ENCODE measurements at places on chromosomes 12 and 14. TPM values are rescaled to one million over a fixed set of nuclear protein-coding genes. Genes with fewer than 3 reads are reported as not detected.
A peak's percentile ranks its signal among the peaks of the same experiment; 100 is the strongest.

VDR gene
- total RNA-seq, result 9.8 TPM

GNB3 gene
- total RNA-seq, result 1.3 TPM

FAM181A gene
- not detected for total RNA-seq

FGF23 gene
- not detected for total RNA-seq

NOXRED1 gene
- 0.26 TPM for total RNA-seq

STYK1 gene
- total RNA-seq, result not detected

STRN3 gene
- 88.2 TPM for total RNA-seq

DNA sequence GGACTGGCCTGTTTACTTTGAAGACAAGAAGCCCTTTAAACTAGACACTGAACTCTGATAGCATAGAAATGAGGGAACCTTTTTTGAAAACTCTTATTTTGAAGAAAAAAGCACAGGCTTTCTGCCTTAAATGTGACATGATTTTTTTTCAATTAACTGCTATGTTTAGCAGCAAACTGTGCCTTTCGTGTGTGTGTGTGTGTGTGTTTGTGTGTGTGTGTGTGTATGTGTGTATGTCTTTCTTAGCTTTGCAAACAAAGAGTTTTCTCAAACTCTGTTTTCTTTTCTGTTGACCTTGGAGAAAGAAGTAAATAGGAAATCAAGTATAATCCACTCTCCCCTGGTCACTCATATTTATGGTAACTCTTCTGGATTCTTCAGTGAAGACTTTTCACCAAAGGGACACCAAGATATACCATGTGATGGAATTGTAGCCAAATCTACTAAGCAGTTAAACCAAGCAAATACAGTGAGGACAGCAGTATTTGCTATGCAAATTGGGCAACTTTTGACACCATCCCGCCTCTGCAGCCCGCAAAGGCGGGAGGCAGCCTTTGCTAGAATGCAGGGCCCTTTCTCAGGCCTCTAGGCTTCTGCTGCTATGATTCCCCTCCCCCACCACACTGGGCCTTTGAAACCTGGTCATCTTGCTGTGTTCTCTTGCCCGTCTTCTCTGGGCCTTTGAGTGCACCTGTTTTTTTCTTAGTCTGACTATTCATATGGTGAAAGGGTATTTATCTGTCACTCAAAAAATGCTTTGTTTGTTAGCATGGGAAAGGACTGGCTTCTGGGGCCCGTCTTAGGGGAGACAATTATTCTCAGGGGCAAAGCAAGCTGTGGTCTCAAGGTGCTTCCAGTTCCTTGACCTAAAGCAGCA is 107.9 kb downstream of the MYRFL start:
- no peaks in the 10 kb centered on the region for H3K4me1 ChIP-seq
- no peaks in the 10 kb centered on the region for H3K27me3 ChIP-seq
- no peak overlapping the region for H3K4me3 ChIP-seq
- H3K27ac ChIP-seq, result no peak overlapping the region

DNA sequence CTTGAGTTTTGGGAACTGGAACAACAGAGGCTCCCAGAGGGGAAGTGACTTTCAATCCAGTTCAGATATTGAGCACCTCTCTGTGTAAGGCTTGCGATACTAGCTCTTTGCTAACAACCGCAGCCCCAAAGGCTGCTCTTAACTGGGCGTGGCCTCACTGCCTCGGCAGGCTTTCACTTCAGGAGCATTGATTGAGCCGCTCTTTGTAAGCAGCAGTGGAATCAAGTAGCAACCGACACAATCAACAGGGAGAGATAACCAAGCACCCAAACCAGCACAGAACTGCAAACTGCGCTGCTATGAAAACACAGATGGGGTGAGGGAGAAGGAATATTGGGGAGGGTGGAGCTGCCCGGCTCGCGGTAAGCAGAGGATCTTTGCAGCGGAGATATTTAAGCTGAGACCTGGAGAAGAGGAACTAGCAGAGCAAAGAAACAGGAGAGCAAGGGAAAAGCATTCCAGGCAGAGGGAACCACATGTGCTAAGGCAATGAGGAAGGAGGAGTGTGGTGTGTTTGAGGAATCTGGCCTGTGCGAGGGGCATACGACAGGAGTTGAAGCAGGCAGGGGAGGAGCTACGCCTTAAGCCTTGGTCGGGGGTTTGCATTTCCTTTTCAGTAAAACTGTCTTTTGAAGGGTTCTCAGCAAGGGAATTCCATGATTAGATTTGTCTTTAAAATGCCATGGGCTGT is 17.3 kb upstream of the YY1 start:
- H3K4me1 ChIP-seq, result peaks cover 7% of the 10 kb centered on the region
- DNase-seq, result peak; percentile 67
- no peaks in the 10 kb centered on the region for H3K36me3 ChIP-seq
- H3K27ac ChIP-seq, result peak overlapping the region; percentile 66
- H3K4me3 ChIP-seq, result peak overlapping the region; percentile 58

- DNase-seq, result no peak
- peaks cover 3% of the 10 kb centered on the region for H3K36me3 ChIP-seq
- H3K27me3 ChIP-seq, result no peaks in the 10 kb centered on the region
- H3K4me3 ChIP-seq, result no peak overlapping the region
- H3K27ac ChIP-seq, result no peak overlapping the region
- no peaks in the 10 kb centered on the region for H3K4me1 ChIP-seq
These were observed 25.5 kb downstream of the SPTLC2 start for GRCh38 chr14:77590845-77591485.

DNA sequence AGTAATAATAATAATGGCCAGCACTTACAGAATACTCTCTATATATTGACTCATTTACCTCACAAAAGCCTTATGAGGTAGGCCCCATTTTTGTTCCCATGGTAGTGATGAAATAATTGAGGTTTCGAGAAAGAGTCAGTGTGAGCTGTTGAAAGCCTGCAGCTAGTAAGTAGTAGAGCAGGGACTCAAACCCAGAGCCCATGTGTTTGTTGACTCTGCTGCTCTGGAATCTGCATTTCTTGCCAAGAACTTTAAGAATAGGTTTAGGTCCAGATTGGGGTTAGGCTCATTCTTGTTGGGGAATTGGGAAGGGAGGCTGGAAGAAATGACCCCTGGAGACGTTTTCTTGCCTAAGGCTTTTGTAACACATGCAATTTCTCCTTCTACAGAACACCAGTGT is 27.9 kb downstream of the DYRK4 start:
- H3K27ac ChIP-seq, result no peak overlapping the region
- H3K27me3 ChIP-seq, result peaks cover 3% of the 10 kb centered on the region
- DNase-seq, result no peak
- H3K36me3 ChIP-seq, result no peaks in the 10 kb centered on the region
- no peaks in the 10 kb centered on the region for H3K4me1 ChIP-seq

DNA sequence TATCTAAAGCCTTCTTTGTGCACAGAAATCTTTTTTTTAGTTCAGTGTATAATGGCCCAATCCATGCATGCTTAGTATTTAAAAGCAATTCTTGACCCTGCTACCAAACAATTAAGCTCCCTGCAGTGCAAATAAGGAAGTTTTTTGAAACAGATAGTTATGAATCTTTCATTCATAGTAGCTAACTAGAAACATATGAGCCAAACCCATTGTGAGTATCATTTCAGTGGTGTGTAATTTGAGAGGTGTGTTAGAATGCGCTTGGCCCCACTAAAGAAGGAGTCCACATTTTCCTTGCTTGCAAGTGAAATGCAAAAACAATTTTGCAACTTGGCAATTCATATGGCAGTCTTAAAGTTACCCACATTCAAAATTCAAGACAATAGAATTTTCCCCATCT is 14.4 kb downstream of the EPS8 start:
- no peak overlapping the region for H3K27ac ChIP-seq
- peaks cover 7% of the 10 kb centered on the region for H3K4me1 ChIP-seq
- DNase-seq, result peak; percentile 75
- H3K27me3 ChIP-seq, result no peaks in the 10 kb centered on the region

DNA sequence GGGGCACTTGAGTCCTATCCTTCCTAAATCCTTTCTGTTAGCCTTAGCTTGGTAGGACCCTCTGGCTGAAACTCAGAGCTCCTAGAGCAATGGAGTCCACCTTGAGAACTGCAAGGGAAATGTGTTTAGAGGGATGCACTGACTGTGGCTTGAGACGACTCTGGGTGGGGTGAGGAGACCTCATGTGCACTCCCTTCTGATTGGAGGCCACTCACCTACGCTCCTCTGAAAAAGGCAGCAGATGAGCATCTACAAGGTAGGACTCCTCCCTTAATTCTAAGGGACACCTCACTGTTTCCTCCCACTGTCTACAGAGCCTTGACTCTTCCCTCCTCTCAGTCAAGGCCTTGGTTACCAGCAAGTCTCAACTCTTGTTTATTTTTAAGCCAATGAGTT is 1.0 kb downstream of the MAP3K12 start:
- peaks cover 4% of the 10 kb centered on the region for H3K36me3 ChIP-seq
- H3K27ac ChIP-seq, result no peak overlapping the region
- no peaks in the 10 kb centered on the region for H3K27me3 ChIP-seq
- peak overlapping the region; percentile 33 for H3K4me3 ChIP-seq
- DNase-seq, result no peak

DNA sequence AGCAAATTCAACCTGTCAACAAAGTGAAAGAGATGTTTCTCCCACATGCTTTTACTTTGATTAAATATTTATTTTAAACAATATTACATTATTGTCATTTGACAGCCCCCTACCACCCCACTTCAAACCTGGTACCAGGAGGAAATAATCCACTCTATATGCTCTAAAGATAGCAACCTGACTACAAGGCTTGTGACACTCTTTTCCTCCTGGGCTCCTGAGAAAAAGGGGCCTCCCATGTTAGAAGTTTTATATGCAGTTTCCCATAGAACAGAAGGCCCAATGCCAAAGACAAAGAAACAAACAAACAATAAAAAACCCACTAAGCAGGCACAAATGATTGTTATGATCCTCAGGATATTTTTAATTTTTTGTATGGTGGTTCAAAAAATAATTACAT is 73.6 kb downstream of the RPS29 start:
- H3K27me3 ChIP-seq, result no peaks in the 10 kb centered on the region
- DNase-seq, result no peak
- no peak overlapping the region for H3K4me3 ChIP-seq

GRCh38 chr12:6193853-6194815 is 6.1 kb upstream of the CD9 start:
- H3K27me3 ChIP-seq, result peaks cover 2% of the 10 kb centered on the region
- no peak overlapping the region for H3K4me3 ChIP-seq
- DNase-seq, result no peak
- H3K4me1 ChIP-seq, result peaks cover 4% of the 10 kb centered on the region
- H3K27ac ChIP-seq, result no peak overlapping the region

GRCh38 chr14:59305836-59306555 is 117.5 kb downstream of the DAAM1 start:
- no peaks in the 10 kb centered on the region for H3K36me3 ChIP-seq
- H3K27ac ChIP-seq, result no peak overlapping the region
- H3K27me3 ChIP-seq, result no peaks in the 10 kb centered on the region
- H3K4me1 ChIP-seq, result peaks cover 18% of the 10 kb centered on the region

DNA sequence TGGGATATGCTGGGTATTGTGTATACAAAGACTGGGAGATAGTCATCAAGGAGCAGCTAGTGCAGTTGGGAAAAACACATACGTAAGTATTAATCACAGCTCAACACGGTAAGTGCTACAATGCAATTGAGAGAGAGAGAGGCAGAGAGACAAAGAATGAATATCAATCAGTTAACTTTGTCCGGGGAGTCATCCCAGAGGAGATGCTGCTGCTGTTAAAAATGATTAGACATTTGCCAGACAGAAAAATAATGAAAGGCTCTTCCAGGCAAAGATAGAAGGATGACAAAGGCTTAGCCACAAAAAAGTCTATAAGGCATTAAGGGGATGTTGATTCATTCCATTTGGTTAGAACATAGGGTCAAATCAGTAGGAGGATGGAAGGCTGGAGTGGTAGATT is 45.1 kb downstream of the AKAP6 start:
- peaks cover 9% of the 10 kb centered on the region for H3K4me1 ChIP-seq
- no peak overlapping the region for H3K27ac ChIP-seq
- DNase-seq, result peak; percentile 84
- no peak overlapping the region for H3K4me3 ChIP-seq
- no peaks in the 10 kb centered on the region for H3K27me3 ChIP-seq
- H3K36me3 ChIP-seq, result no peaks in the 10 kb centered on the region

DNA sequence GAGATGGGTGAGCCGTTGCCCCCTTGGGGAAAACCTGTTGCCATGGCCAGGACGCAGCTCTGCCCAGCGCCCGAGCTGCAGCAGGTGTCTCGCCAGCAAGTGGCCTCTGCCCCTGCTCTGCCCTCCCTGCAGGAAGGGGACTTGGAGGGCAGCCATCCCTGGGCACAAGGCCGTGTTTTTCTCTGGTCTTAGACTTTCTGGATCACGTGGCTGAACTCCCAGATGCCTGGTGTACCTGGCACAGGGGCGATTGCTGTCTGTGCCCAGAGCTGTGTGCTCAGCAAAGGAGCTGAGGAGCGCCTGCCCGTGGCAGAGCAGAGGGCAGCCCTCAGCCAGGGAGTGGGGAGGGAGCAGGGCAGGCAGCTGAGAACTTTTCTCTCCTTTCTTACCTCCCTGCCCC is 38.0 kb downstream of the TMEM63C start:
- H3K4me1 ChIP-seq, result no peaks in the 10 kb centered on the region
- H3K27ac ChIP-seq, result no peak overlapping the region
- H3K4me3 ChIP-seq, result no peak overlapping the region
- no peak for DNase-seq
- no peaks in the 10 kb centered on the region for H3K27me3 ChIP-seq

GRCh38 chr14:44404599-44404998 is 102.5 kb downstream of the FSCB start:
- H3K4me3 ChIP-seq, result no peak overlapping the region
- no peaks in the 10 kb centered on the region for H3K36me3 ChIP-seq
- no peaks in the 10 kb centered on the region for H3K27me3 ChIP-seq
- H3K4me1 ChIP-seq, result no peaks in the 10 kb centered on the region
- no peak for DNase-seq
- H3K27ac ChIP-seq, result no peak overlapping the region

DNA sequence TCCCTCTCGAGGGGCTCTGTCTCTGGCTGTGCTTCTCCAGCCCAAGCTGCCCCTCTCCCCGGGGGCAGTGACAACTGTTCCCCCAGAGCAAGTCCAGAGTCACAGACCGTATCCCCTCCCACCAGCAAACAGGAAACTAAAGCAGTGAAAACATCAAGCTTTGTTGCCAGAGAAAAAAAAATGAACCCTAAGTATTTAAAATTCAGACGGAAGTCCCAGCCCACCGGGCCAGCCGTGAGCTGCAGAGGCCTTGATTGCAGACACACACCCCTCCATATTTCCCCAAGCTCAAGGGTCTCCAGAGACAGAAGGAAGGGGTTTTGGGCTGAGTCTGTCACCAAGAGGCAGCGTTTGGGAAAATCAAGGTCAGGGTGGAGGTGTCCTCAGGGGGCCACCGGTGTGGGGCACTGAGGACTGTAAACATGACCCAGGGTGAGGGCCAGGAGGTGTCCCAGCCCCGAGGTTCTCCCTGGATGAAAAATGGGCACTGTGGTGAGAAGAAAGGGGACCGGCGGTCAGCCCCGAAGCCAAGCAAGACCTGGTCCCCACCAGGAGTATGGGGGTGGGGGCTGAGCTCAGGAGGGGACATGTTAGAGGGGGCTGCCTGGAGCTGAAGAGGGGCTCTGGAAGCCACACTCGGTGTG is 7.7 kb downstream of the PHETA1 start:
- H3K27me3 ChIP-seq, result no peaks in the 10 kb centered on the region
- peaks cover 4% of the 10 kb centered on the region for H3K36me3 ChIP-seq
- H3K4me3 ChIP-seq, result no peak overlapping the region
- no peak overlapping the region for H3K27ac ChIP-seq
- no peak for DNase-seq

- H3K36me3 ChIP-seq, result no peaks in the 10 kb centered on the region
- H3K4me1 ChIP-seq, result no peaks in the 10 kb centered on the region
- no peaks in the 10 kb centered on the region for H3K27me3 ChIP-seq
- H3K4me3 ChIP-seq, result no peak overlapping the region
These were observed 283.3 kb upstream of the PWP1 start for GRCh38 chr12:107402041-107403022.

- peak; percentile 7 for DNase-seq
- no peaks in the 10 kb centered on the region for H3K4me1 ChIP-seq
- no peaks in the 10 kb centered on the region for H3K27me3 ChIP-seq
These were observed 97.7 kb downstream of the PPM1A start for GRCh38 chr14:60346706-60347105.

GRCh38 chr12:78402366-78403134 is 462.0 kb upstream of the SYT1 start:
- H3K27me3 ChIP-seq, result no peaks in the 10 kb centered on the region
- no peak overlapping the region for H3K27ac ChIP-seq
- H3K4me1 ChIP-seq, result no peaks in the 10 kb centered on the region
- no peaks in the 10 kb centered on the region for H3K36me3 ChIP-seq

Data from fibroblast of lung (primary cell).